ENCODE measurements at places on chromosomes 5 and 9.

DNA sequence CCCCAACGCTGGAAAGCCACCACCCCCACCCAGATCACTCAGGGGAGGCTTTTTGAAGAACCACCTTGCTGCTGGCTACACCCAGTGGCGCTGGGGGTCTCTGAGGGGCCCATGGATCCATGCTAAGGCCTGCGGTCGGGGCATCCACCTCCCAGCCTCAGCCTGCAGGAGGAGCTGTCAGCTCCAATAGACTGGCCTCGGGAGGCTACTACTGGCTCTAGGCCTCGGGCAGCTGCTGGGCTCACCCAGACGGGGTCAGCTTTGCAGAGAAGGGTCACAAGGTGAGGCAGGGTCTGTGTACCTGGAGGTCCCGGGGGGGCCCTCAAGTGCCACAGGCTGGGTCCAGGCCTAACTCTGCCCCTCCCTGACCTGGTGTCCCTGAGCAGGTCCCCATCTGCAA, 193.7 kb downstream of the OLFM1 start:
- DNase-seq = no peak

GRCh38 chr5:44574678-44575077, 185.5 kb upstream of the FGF10 start:
- DNase-seq = no peak

DNA sequence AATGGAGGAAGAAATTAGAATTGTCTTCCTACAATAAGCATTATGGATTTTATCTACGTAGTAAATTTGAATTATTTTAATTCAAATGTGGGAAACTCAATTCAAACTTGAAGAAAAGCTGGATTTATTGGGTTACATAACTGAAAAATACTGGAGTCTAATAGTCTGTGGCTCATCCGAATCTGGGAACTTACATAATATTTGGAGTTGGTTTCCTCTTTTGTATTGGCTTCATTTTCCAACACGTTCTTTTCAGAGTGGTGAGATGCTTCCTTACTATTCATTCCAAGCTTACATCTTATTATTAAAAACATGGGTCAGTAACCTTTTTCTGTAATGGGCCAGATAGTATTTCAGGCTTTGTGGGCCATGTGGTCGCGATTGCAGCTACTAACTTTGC, 164.8 kb downstream of the ARHGAP26 start:
- DNase-seq = no peak

DNA sequence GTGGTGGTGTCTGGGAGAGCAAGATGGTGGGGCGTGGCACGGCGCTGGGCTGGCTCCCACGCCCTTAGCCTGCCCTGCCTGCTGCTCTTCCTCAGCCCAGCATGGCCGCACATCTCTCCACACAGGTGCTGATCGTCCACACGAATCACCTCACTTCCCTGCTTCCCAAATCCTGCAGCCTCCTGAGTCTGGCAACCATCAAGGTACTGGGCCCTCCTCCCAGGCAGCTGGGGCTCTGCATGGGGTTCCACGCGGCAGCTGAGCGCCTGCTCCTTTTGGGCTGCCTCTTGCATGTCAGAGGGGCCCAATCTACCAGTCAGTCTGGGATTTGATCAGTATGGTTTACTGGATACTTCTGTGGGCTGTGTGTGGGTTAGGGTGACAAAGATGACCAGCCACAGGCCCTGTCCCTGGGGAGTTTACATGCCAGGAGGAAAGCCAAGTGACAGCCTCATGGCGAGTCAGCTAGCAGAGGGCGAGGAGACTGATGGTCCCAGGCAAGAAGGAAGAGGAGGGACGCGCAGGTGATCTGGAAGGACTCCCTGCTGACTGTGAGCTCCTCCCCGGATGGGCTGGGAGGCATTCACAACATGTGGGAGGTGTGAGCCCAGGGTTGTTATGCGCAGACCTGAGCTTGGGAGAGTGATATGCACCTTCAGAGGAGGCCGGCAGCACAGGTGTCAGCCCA, 6.0 kb downstream of the LRSAM1 start:
- no peak for DNase-seq

DNA sequence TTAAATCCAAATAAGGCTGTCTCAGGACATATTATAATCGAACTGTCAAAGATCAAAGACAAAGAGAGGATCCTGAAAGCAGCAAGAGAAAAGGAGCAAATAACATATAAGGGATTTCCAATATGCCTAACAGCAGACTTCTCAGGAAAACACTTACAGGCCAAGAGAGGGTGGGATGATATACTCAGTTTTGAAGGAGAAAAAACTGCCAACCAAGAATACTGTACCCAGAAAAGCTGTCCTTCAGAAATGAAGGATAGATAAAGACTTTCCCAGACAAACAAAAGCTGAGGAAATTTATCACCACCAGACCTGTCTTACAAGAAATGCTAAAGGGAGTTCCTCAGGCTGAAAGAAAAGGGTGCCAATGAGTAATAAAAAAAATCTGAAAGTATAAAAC, 16.0 kb downstream of the EGFLAM start:
- no peak for DNase-seq

DNA sequence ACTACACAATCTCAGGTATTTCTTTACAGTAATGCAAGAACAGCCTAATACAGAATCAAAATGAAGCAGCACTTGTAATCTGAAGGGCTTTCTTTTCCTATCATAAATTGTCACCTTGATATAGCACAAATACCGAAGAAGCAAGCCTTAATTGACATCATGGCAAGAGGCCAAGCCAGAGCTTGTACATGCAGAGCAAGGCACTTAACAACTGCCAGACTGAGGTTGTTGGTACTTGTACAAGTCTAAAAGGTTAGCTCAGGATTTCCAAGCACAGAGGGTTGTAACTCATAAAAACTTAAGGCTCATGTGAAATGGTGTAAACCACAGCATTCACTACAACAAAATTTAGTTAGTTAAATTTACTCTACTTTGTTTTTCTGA, 158.8 kb upstream of the SPEF2 start:
- no peak for DNase-seq

- no peak for DNase-seq
Measured at GRCh38 chr5:176447591-176447977, 601 bp upstream of the FAF2 start.

DNA sequence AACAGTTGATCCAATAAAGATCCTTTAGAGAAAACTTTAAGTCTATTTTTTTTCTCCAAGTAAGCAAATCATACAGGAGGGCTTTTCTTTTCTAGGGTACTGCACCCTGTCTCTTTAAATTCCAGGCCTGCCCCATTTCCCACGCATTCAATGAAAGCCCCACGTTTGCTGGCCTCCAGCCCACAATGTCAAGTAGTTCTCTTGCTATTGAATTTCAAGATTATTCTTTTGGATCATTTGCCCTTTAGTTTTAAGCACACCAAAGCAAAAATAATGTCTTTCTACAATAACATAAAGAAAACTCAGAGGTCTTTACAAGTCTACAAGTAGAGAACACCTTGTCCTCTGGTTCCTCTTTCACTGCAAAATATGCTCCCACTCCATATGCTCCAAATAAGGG, 15.6 kb downstream of the MLLT3 start:
- no peak for DNase-seq

DNA sequence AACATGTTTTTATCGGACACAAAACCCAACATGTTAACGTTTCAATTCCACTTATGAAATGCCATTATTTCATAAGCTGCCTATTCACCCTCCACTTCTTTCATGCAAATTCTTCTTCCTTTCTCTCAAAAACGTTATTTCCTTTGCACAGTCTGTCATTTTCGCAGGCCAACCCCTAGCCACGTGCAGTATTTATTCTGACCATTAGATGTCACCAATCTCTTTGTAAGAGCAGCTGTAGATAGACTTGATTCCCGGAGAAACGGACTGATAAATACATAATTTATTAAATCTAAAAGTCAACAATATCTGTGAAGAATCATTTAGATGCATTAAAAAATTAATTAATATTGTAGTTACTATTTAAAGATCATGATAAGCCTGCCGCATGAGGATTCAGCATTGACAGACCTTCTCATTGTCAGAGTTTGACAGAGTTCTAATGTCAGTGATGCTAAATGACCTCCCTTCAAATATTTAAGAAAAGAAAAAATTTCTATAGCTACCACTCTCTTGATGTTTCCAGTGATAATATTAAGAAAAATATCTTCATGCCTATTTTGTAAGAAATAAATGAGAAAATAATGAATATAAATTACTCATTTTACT, 933.6 kb downstream of the CDH12 start:
- DNase-seq = peak; percentile 36

GRCh38 chr5:23013395-23013998, 160.4 kb upstream of the CDH12 start:
- DNase-seq = no peak

- no peak for DNase-seq
Measured at GRCh38 chr5:149424371-149425315, 45.6 kb upstream of the IL17B start.

- no peak for DNase-seq
Measured at GRCh38 chr9:113581865-113582697, 118.6 kb downstream of the RGS3 start.

GRCh38 chr5:1801222-1801966, at the start of gene NDUFS6:
Gene NDUFS6 (plus strand): TSS chr5:1801407. CDS start chr5:1801418, 11 bp downstream.
- DNase-seq = peak; percentile 40

DNA sequence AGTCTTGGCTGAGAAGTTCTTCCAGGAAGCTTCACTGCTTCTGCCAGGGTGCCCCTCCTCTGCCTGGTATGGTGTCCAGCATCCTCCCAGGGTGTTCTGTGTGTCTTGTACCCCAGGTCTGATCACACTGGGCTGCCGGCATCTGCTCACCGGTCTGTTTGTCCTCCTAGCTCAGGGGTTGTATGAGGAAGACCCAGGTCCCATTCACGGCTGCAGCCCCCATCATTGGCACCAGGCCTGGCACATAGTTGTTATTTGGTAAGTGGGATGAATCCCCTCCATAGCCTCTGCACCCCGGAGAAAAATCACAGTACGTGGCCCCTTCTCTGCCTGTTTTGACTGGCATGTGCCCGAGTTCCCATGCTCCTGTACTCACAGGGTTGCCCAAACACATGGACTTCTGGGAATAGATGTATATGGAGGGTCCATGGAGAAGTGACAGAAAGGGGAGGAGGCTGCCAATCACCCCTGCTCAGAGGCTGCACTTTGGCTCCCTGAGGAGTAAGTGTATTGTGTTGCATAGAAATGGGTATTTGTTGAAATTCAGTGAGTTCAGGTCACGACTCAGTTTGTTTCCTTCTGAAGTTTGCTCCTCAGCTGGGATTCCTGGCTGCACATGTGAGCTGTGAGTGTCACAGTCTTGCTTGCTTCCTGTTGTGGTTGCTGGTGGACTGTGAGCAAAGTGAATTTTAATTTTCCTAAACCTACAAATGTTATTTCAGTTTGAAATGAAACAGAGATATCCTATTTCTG, 96.2 kb downstream of the HSPA4 start:
- DNase-seq = no peak

GRCh38 chr9:2228132-2228531, 213.0 kb downstream of the SMARCA2 start:
- DNase-seq = peak; percentile 50

- no peak for DNase-seq
Measured at GRCh38 chr5:146995878-146996277, 117.3 kb upstream of the PPP2R2B start.

DNA sequence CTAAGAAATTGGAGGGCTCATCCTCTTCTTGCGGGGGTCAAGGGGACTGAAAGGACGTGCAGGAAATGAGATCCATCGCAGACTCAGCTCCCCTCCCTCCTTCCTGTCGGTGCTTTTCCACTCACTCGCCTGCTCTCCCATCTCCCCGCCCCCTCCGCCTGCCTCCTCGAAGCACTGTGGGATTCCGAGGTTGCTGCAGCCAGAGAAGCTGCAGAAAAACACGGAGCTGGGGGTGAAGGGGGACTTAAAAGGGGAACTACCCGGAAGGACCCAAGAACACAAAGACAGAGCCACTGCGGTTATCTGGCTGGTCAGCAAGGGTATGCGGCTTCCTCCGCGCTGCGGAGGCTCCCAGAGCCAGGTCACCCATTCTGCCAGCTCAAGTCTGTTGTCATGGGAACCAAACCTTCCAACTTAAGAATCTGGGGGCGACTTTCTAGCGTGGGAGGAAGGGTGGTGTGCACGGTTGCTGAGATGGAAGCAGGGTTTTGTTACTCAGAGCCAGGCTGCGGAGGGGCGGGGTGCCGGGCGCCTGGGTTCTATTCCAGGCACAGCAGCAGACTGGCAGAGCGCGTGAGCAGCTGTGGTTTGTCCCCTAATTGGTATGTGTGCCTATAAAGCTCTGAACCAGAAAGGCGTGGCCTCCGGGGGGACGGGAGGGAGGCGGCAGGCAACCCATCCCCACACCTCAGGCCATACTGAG, 24.9 kb downstream of the PCDHGC5 start:
- peak; percentile 45 for DNase-seq

GRCh38 chr5:58763390-58763789, 180.5 kb downstream of the RAB3C start:
- no peak for DNase-seq

DNA sequence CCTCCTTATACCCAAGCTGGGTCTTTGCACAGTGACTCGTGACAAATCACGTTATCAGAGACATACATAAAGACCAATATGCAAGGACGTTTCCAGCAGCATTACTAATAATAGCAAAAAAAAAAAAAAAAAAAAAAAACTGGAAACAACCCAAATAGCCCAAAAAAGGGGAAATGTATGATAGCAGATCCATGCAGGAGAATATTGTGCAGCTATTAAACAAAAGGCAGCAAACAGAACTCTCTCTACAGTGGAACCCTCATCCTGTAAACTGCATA, 37.7 kb downstream of the C5orf15 start:
- no peak for DNase-seq

DNA sequence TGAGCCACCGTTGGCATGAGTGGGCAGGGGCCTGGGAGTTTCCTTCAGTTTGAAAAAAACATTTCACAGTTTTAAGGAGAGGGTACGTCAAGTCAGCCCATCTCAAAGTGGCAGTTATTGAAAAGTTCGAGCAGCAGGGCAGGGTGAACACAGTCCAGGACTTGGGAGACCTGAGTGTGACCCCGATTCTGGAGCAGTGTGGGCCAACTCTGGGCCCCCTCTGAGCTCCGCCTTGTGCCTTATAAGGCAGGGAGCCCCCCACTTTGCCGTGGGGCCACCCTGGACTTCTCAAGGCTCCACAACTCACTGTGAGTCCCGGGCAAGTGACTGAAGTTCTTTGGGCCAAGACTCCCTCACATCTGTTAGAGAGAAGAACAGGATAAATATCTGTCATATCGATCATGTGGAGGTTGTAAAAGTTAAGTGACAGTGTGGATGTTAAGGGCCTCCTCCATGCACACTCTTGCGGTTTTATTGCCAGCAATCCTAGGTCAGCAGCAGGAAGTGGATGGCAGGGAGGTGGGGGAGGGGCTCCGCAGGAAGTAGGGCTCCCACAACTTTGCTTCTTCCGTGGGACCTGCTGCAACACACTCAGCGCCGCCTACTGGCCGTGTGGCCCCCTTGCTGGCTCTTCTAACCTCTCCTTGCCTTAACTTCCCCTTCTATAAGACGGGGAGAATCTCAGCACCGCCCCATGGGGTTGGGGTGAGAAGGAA, 38.4 kb downstream of the HRH2 start:
- DNase-seq = peak; percentile 35

DNA sequence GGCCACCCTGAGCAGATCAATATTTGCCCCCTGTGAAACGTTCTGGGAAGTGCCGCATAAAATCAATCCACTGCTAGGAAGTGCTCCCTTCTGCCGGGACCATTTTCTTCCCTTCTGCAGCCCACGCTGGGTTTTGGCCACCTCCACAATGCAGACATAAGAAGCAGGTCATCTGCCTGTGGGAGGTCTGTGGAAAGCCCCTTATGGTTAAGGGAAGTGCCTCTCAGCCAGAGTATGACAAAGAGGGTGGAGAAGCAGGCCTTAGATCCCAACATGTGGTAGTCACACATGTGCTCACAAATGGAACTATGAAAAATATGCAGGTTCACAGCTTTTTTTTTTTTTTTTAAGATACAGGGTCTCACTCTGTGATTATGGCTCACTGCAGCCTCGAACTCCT, 82.8 kb downstream of the SLC1A3 start:
- DNase-seq = no peak

Measured in NCI-H187 (cell line).